ENCODE measurements at places on chromosomes 2 and 18.

GRCh38 chr2:213818436-213818835, 534.2 kb downstream of the SPAG16 start:
- DNase-seq: no peak

- no peak for DNase-seq
Observed at GRCh38 chr18:38551881-38552280, 986.3 kb upstream of the CELF4 start.

- DNase-seq: no peak
Observed at GRCh38 chr2:112021781-112022231, 33.3 kb upstream of the TMEM87B start.

DNA sequence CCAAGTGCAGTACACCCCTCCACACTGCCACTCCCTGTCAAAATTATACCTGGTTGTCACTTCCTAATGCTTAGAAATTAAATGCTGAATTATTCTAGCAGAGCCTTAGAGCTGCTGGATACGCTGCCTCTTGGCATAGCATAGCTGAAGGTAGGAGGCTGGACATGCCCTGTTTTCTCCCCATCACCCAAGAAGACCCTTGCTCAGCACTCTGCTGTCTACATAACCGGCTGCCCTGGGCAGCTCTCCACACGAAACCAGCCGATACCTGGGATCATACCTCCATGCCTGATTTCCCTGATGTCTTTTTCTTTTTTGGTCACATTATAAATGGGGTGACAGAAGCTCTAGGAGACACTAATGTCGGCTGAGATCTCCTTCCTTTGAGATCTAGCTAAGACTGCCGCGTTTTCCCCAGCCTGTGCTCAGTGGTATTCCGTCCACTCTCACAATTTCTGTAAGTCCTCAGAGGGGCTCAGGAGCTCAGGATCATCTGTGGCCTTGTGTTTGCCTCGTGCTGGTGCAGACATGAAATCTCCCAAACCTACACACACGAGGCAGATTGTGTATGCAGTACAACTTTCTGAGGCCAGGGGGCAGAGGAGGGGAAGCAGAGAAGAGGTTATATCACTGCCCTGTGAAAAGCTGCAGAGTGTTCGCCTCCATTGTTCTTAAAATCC, 13.5 kb upstream of the ZAP70 start:
- DNase-seq: peak; percentile 80

- DNase-seq: no peak
Observed at GRCh38 chr2:165627470-165627869, 158.0 kb downstream of the CSRNP3 start.

All from activated T-cell treated with anti-CD3 and anti-CD28 coated beads, Interleukin-2, amount 50 U/mL, for 48 hours (primary cell).